ENCODE measurements at places on chromosomes 7 and 10. TPM values are rescaled to one million over a fixed set of nuclear protein-coding genes. Genes with fewer than 3 reads are reported as not detected.

- DNase-seq, result no peak
These were observed 42.5 kb downstream of the DLD start for GRCh38 chr7:107933386-107934013.

The NCAPG2 gene
- total RNA-seq, result 57.2 TPM

DNA sequence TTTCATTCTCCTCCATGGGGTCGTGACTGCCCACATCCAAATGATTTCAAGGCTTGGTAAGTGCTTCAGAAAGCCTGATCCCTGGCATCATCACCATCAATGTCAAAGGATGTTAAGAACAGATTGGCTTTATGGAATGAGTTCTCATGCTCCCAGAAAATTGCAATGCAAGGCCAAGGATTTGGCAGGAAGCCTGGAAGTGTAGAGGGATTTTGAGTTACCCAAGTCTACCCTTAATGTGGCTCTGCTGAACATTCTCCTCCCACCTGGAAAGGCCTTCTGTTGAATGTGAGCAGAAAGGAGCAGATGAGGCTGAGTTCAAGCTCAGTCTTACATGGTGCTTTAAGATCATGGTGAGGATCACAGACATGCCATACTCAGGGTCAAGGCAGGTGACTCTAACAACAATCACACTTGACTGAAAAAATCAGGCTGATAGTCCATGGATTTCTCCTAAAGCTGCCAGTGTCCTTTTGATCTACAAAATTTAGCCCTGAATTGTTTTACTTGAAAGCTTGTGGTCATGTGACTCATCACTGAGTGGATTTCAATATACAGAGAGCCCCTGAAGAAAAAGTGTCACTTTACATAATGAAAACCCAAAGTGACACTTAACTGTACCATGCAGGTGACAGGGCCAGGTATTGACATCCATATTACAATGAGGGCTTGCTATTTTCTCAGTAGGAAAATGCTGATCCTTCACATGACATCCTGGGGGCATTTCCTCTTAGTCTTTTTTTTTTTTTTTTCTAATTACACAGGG, 111.1 kb upstream of the PDLIM1 start:
- no peak for DNase-seq

The DDX50 gene
- 44.9 TPM for total RNA-seq

DNA sequence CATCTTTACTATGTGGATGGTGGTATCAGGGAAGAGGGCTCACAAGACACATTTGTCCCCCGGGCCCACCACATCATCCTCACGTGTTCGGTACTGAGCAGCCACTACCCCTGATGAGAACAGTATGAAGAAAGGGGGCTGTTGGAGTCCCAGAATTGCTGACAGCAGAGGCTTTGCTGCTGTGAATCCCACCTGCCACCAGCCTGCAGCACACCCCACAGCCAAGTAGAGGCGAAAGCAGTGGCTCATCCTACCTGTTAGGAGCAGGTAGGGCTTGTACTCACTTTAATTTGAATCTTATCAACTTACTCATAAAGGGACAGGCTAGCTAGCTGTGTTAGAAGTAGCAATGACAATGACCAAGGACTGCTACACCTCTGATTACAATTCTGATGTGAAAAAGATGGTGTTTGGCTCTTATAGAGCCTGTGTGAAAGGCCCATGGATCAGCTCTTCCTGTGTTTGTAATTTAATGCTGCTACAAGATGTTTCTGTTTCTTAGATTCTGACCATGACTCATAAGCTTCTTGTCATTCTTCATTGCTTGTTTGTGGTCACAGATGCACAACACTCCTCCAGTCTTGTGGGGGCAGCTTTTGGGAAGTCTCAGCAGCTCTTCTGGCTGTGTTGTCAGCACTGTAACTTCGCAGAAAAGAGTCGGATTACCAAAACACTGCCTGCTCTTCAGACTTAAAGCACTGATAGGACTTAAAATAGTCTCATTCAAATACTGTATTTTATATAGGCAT, 9.1 kb upstream of the CSGALNACT2 start:
- peak; percentile 78 for DNase-seq

- DNase-seq, result peak; percentile 2
These were observed 1.9 kb downstream of the DKK1 start for GRCh38 chr10:52316001-52316400.

- peak; percentile 9 for DNase-seq
These were observed 12.8 kb upstream of the HERC4 start for GRCh38 chr10:68087685-68088401.

The ZFAND2A gene
- 51.4 TPM for total RNA-seq

DNA sequence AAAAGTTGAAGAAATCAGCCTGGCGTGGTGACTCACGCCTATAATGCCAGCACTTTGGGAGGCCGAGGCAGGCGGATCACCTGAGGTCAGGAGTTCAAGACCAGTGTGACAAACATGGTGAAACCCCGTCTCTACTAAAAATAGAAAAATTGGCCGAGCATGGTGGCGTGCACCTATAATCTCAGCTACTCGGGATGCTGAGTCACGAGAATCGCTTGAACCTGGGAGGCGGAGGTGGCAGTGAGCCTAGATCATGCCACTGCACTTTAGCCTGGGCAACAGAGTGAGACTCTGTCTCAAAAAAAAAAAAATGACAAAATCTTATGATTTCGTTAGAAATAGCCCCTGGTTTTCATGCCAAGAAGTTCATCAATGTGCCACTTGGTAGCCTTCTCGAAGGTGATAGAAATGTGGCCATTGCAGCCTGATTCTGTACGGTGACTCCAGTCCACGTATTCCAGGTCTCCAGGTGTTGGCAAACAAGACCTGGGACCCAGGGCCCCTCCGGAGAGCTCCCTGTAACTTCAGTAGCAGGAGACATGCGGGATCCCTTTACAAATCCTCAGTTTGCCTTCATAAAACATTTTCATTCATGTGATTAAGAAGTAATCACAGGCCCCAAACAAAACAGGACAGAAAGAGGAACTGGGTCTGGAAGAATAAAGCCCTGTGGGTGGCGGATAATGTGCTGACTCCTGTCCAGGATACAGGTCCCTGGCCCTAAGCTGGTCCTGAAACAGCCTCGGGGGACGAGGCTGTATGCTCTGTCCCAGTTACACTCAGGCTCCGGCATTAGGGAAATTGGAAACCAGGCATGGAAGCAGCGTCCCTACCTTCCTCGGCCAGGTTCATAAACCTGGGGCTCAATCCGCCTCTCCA, 207.3 kb upstream of the SH2B2 start:
- no peak for DNase-seq

DNA sequence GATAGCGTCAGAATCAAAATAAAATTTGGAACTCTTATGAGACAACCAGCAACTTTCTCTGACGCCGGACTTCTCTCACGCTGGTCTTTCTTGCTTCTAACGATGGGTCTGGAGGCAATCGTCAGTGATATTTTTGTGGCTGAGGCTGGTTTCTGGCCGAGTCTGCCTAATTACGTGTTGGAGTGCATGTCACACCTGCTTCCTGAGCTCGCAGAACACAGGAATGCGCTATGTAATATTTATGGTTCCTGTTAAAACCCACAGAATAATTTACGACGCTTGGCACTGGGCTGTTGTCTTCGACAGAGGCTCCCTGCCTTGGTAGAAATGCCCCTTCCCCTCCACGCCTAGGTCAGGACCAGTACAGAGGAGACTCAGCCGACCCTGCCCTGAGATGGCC, 64.9 kb downstream of the NPTX2 start:
- peak; percentile 71 for DNase-seq

The ABHD11 gene
- total RNA-seq, result 24.2 TPM

- no peak for DNase-seq
These were observed 13.8 kb upstream of the RHOBTB1 start for GRCh38 chr10:60957667-60958221.

DNA sequence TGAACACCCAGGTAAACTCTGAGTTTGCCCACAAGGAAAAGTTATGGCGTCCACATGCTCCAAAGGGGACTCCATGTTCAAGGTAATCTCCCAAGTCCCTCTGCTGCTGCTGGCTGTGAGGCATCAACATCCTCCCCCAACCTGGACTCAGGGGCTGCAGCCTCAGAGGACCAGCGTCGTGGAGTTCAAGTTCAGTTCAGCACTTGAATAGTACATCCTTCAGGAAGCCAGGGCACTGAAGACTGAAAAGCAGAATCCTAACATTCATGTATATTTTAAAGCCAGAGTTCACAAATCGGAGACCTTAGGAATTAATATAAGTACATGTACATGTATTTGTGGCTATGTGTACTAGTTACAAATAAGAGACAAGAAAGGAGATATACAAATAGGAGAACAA, 90.4 kb downstream of the PTPRE start:
- no peak for DNase-seq

DNA sequence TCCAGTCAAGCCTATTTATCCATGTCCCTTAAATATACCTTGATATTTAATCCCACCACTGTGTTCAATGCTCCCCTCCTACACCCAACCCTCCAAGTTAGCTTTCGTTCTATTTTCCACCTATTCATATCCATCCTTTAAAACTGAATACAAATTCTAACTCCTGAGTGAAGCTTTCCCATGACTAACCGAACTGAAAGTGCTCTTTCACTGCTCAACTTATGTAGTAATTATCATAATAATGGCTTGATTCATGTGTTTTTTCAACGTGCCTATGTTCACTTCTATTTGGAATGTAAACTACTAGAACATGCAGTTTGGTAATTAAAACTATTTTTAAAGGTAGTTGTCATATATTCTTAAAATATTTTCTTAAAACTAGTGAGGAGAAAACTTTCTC, 58.0 kb downstream of the NDUFB2 start:
- no peak for DNase-seq

- DNase-seq, result no peak
These were observed 275.2 kb upstream of the MGMT start for GRCh38 chr10:129191797-129192196.

DNA sequence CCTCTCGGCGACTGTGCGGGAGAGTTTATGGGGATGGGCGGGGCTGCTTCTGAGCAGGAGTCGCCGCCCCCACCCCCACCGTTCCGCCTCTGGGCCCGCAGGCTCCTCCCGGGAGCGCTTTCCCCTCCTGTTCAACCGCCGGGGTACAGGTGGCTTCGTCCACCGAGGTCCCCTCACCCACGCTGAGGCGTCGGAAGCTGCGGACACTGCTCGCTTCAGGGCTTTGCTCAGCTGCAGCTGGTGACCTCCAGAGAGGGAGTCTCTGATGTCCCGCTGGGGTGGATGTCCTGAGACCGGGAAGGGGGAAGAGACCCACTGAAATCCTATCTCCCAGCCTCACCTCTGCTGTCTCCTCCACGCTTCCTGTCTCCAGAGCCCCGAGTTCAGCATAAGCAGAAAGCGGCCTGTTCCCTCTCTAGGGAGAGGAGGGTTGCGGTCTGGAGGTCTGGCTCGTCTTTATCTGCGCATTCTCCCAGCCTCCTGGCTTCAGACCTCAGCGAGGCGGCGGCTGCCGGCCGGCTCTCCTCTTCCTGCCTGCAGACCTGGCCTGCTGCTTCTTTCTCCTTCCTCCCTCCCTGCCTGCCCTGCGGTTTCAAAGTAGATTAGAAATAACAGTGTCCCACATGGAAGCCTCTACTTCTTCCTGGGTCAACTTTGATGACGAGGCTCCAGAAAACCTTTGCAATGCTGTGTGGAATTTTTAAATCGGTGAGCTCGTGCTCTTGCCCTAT, 1.8 kb downstream of the CYP2E1 start:
- DNase-seq, result peak; percentile 59

The PRTFDC1 gene
- 4.9 TPM for total RNA-seq

GRCh38 chr10:44293306-44293778, 91.6 kb downstream of the CXCL12 start:
- no peak for DNase-seq

DNA sequence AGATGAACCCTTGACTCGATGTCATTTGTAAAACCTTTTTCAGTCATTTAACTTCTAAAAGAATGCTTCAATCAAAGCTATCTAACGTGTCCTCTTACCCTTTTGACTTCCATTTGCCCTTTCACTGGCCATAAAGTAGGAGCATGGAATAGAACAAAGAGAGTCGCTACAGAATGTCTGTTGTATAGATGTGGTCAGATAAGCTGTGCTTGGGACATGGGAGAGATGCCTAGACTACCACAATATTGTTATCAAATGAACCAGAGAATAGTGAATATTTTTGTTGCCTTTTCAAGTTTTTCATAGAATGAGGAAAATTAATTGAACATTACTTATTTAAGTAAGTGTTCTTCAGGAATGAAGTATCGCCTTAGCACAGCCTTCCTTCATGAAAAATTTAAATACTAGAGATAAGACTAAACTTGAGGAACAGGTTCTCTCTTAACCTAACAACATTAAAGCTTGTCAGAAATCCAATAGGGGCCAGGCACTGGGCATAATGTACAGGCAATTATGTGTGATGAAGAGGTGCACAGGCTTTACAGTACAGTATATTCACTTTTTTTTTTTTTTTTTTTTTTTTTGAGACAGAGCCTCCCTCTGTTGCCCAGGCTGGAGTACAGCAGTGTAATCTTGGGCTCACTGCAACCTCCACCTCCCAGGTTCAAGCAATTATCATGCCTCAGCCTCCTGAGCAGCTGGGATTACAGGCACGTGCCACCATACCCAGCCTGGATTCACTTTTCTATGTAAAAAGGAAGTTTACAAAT, 7.5 kb upstream of the KMT2E start:
- DNase-seq, result no peak

- DNase-seq, result no peak
These were observed 69.8 kb downstream of the CTTNBP2 start for GRCh38 chr7:117803476-117803875.

GRCh38 chr7:88692493-88692892, 67.0 kb upstream of the ZNF804B start:
- no peak for DNase-seq

GRCh38 chr10:128077155-128077875, 48.9 kb downstream of the MKI67 start:
- DNase-seq, result no peak

- peak; percentile 37 for DNase-seq
These were observed 12.5 kb downstream of the PSAP start for GRCh38 chr10:71838264-71839211.

- DNase-seq, result peak; percentile 45
These were observed 4.7 kb upstream of the LMBR1 start for GRCh38 chr7:156897673-156898072.

DNA sequence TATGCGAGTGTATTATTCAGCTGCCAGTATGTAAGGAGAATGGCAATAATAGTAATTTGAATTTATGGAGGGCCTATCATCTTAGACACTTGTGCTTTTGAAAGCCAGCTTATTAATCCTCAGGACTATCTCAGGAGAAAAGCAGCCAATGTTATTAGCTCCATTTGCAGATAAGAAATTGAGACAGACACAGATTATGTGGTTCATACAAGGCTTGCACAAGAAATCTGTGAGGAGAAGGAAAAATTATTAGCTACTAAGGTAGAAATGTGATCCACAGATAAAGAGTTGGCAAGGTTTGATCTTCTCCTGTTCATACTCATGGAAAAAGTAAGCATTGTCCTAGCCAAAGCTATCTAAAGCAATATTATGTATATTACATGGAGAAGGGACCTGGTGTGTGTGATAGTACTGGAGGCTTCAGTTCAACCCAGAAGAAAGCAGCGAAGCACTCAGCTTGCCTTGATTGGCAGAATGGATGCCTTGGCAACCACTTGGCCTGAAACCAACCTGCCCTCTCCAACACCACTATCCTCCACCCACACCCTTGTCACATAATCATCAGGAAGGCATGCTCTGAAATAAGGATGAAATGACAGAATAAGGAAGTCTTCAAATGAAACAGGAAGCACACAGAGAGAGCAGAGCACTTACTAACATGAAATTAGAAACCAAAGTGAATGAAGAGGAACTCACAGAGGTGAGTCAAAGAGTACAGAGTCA, 18.0 kb downstream of the MACC1 start:
- DNase-seq, result peak; percentile 98

Measured in Daoy (cell line).